ENCODE measurements at places on chromosomes 1 and 21.

- no peaks in the 10 kb centered on the region for H3K36me3 ChIP-seq
- no peak for ATAC-seq
- peak overlapping the region; percentile 88 for H3K27ac ChIP-seq
- no peak overlapping the region for H3K4me3 ChIP-seq
- H3K4me1 ChIP-seq: peaks cover 54% of the 10 kb centered on the region
Measured at GRCh38 chr1:109876617-109877316, 33.9 kb upstream of the CSF1 start.

DNA sequence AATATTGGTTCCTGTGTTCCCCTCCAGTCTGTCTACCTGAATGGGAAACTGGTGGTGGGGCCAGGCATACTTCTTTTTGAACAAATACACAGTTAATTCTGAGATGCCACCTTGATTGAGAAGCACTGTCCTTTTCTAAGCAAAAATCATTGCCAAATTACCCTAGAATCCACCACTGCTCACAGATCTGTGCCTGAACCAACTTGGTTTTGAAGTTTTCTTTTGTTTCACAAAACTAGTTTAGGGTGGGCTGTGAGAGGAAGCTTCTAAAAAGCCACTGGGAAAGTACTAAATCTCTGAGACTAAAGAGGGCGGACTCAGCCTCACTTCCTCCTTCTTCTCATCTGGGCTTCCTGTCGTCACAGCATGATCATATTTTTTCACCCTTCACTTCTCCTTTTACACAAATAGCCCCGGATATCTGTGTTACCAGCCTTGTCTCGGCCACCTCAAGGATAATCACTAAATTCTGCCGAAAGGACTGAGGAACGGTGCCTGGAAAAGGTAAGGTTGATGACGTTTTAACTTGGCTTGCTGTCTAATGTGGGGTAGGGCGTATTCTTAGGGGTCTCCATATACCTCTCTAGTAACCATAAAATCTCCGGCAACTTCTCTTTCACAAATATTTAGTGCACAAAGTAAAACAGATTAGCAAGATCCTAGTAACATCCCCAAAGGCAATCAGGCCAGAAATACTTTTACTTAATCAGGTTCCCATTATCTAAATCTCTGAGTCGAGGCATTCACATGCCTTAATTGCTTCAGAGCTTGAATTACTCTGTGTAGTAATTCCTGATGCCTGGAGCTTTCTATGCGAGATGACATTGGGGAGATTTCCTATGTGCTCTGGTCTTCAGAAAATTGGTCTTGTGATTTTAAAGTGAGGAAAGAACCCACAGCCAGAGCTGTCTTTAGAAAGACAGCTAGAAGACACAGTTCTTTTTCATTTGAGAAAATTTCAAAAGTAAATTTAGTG, at the start of gene CD53:
CD53 (plus strand) TSS at position 404 of the 976 bp plus-strand sequence. CDS start 18,261 bp downstream, outside the sequence.
- ATAC-seq: peak; percentile 86
- H3K27ac ChIP-seq: peak within 1 kb of the TSS; percentile 86
- peak within 1 kb of the TSS; percentile 95 for H3K4me3 ChIP-seq
- H3K36me3 ChIP-seq: peaks cover 25% of the 10 kb centered on the region
- H3K4me1 ChIP-seq: peaks cover 63% of the 10 kb centered on the region
- no peaks in the 10 kb centered on the region for H3K27me3 ChIP-seq

DNA sequence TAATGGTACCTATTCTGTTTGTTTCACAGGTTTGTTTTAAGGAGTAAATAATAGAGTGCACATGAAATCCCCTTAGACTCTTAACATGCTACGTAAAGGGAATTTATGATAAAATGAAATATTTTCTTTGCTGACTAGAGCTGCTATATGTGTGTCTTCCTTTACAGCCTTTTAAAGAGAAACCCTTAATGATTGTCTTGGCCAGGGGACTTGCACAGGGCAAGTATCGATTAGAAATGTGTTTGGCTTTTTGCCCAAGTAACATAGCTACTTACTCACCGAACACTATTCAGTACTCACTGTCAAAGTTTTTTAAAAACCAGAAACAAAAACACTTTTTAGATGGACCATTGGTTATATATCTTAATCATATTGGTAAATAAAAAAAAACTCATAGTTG, 71.3 kb upstream of the KIAA1614 start:
- H3K27me3 ChIP-seq: no peaks in the 10 kb centered on the region
- H3K4me1 ChIP-seq: no peaks in the 10 kb centered on the region
- no peak for ATAC-seq
- no peak overlapping the region for H3K27ac ChIP-seq
- no peak overlapping the region for H3K4me3 ChIP-seq

DNA sequence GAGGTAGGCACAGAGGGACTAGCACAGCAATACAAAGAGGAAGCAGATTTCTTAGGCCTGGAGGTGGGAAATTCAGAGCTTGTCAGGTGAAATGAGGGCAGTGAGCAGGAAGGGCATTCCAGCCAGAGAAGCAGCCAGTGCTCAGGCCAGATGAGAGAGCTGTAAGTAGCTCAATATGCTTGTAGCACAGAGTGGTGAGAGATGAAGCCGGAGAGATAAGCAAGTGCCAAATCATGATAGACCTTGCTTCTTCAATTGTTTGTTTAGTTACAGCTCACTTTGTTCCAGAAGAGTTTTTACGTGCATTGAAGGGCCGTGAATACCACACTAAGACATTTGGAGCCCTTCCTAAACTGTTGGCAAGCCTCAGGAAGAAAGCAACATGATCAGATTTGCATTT, 42.0 kb upstream of the ADAMTS1 start:
- ATAC-seq: no peak
- no peak overlapping the region for H3K27ac ChIP-seq
- no peaks in the 10 kb centered on the region for H3K4me1 ChIP-seq
- no peak overlapping the region for H3K4me3 ChIP-seq
- no peaks in the 10 kb centered on the region for H3K36me3 ChIP-seq

Measured in stimulated activated memory B cell treated with anti-CD40 and anti-IgM and Interleukin-4, amounts not matched to agents 10 μg/mL and 1 μg/mL and 100 μg/mL, for 72 hours (primary cell).